ENCODE measurements at places on chromosomes 6 and 20. TPM values are rescaled to one million over a fixed set of nuclear protein-coding genes. Genes with fewer than 3 reads are reported as not detected.

The TAP2 gene
- 28.9 TPM for total RNA-seq

The GHRH gene
- not detected for total RNA-seq

The TXLNB gene
- 1.9 TPM for total RNA-seq

The C4A gene
- total RNA-seq = 13.6 TPM

The FOXS1 gene
- total RNA-seq = not detected

The CST4 gene
- not detected for total RNA-seq

The RAB44 gene
- total RNA-seq = under 0.01 TPM

The FLRT3 gene
- 1.6 TPM for total RNA-seq

The HSPA1L gene
- 1.7 TPM for total RNA-seq

The SAMD3 gene
- 4.4 TPM for total RNA-seq

The TGM6 gene
- not detected for total RNA-seq

The HLA-DOA gene
- total RNA-seq = under 0.01 TPM

The CDKN1A gene
- total RNA-seq = 371 TPM

The HACE1 gene
- total RNA-seq = 19.1 TPM

The FBXO5 gene
- total RNA-seq = 2.1 TPM

The COL9A1 gene
- total RNA-seq = not detected

The SRMS gene
- total RNA-seq = not detected

The GUCA1A gene
- total RNA-seq = not detected

The SLC35A1 gene
- 18.3 TPM for total RNA-seq

The CHD6 gene
- total RNA-seq = 21.2 TPM

The RBM24 gene
- total RNA-seq = 0.16 TPM

The EYS gene
- total RNA-seq = not detected

The TCP11 gene
- not detected for total RNA-seq

The F13A1 gene
- total RNA-seq = not detected

The CD93 gene
- total RNA-seq = under 0.01 TPM

The CYP24A1 gene
- 0.09 TPM for total RNA-seq

The SAPCD1 gene
- 1.3 TPM for total RNA-seq

The FAM83B gene
- total RNA-seq = 0.16 TPM

The PBOV1 gene
- not detected for total RNA-seq

The ARHGAP40 gene
- total RNA-seq = not detected

The KIF25 gene
- not detected for total RNA-seq

The IL17A gene
- not detected for total RNA-seq

The DEFB124 gene
- total RNA-seq = not detected

The ECT2L gene
- total RNA-seq = 0.09 TPM

Measured in bronchial smooth muscle cell (primary cell).